ENCODE measurements at places on chromosomes 5 and 9. TPM values are rescaled to one million over a fixed set of nuclear protein-coding genes. Genes with fewer than 3 reads are reported as not detected.

The RASGEF1C gene
- total RNA-seq = 0.62 TPM

The TXNDC8 gene
- total RNA-seq = not detected

The MEGF10 gene
- total RNA-seq = 14.3 TPM

The FOXD1 gene
- 0.61 TPM for total RNA-seq

The TCF7 gene
- 19.4 TPM for total RNA-seq

The TDRD7 gene
- 31.9 TPM for total RNA-seq

The NXNL2 gene
- 0.23 TPM for total RNA-seq

The FAM200C gene
- 2.7 TPM for total RNA-seq

The ANKRD18B gene
- 6.7 TPM for total RNA-seq

The HBEGF gene
- total RNA-seq = 2.1 TPM

The CENPH gene
- 82.7 TPM for total RNA-seq

The MAMDC2 gene
- total RNA-seq = 2.5 TPM
